ENCODE measurements at places on chromosomes 3 and 15.

DNA sequence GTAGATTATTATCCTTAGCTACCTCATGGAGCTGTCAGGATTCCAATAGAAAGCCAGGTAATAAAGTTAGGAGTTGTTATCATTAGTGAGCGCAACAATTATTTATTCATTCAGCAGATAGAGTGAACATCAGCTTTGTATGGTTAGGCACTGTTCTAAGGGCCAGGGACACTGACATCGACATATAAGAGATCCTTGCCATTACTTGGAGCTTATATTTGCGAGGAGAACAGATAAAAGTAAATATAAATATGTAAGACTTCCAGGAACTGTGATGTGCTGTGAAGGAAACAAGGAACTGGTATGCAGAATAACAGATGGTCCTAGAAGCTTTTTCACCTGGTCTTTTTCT, 473 bp downstream of the LSM3 start:
- no peak for DNase-seq

DNA sequence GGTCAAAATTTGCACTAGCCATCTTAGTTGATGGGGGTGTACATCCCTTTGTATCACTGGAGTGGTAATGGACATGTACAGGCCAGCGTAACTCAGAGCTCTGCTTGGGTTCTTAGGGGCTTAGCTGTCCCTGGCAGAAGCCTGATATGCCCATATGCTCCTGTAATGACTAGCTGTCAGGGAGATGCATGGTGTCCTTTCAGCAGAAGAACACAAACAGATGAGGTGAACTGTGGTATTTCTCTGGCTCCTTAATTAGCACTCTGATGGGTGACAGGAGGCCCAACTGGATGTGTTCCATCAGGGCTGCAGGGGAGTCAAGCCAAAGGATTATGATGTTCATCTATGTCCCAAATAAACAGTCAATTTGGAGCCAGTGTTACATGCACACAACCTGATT, 774.5 kb downstream of the AGBL1 start:
- no peak for DNase-seq

GRCh38 chr15:98914626-98915025, 93.0 kb downstream of the PGPEP1L start:
- no peak for DNase-seq

DNA sequence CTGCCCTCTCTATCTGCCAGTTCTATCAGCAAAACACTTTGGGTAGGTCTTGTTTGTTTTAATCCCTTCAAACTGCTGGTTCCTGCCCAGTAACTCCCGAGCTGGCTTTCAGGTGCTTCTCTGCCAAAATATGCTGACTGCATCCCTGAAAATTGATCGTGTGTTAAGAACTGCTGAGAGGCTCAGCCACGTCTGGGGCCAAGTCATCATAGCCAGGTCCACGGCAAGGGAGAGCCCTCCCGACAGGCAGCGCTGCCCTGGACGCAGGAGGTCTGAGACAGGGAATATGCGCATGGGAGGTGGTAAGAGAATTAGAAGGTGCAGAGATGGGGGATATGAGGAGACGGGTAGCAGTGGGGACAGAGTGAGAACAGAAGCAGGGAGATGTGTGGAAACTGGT, 179.7 kb upstream of the TOPAZ1 start:
- DNase-seq, result no peak

DNA sequence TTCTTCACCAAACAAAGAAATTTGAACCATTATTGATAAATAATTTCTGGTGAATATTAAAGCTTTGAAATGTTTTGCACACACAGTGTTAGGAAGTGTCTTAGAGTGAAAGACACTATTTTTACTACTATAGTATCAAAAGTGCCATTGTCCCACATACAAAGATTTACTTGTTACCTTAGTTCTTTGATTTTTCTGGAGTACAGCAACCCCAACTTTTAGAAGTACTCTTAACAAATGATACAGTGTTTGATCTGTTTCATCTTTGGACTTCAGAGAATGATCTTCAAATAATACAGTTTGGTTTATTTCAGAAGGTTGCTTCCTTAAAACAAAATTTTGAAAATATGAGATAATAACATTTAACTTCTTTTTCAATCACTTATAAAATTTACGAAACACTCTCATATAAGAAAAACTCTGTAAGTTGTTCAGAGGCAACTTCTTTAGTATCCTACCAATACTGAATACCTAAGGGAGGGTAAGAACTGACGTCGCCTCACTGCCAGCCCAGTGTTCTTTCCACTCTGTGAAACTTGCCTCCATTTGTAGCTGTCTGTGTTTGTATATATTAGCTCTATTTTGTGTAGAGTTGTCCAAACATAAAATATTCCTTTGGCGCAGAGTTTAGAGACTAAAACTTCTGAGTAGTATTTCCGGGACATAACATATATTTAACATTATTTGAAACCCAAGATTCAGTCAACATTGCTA, 464.2 kb downstream of the LPP start:
- no peak for DNase-seq

DNA sequence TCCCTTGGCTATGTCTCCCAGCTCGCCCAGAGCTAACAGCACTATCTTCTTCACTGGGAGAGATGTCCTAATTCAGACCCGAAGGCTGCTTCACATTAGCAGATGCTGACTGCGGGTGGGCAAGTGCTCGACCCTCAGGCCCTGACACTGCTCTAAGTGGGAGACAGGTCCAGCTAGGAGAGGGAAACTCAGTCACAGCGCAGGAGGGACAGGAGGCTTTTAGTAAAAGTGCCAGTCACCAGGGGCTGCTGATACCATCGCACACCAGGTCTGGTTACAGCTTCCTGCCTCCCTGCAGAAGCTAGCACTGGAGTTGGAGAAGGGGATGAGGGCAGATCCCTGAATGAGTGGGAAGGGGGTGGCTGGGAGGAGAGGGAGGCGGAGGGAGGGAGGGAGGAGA, 365.8 kb upstream of the RGMA start:
- DNase-seq, result no peak

DNA sequence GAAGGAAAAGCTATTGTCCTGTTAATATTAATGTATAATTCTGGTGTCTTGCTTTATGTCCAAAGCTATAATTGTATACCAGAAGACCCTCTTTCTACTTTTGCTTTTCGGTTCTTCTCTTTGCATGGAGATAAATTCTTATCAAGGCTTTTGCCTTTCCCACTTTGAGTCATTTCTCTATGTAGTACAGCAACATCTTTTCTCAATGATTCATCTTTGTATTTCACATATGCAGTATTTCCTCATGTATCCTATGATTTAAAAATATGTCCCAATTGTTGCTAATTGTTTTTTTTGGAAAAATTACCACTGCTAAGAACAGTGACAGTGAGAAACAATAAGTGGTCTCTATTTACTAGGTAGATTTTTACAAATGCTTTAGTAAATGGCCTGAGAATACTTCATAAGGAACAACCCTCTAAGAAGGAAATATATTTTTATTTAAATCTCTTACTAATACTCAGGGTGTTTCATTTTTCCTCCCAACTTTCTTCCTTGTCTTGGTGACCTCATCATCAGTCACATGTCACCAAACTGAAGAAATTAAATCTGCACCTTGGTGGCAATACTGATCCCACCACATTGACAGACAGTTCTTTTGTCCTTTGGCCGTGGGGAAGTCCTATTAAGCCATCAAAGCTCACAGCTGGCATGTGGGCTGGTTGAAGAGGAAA, 290.6 kb downstream of the SATB1 start:
- DNase-seq, result no peak

DNA sequence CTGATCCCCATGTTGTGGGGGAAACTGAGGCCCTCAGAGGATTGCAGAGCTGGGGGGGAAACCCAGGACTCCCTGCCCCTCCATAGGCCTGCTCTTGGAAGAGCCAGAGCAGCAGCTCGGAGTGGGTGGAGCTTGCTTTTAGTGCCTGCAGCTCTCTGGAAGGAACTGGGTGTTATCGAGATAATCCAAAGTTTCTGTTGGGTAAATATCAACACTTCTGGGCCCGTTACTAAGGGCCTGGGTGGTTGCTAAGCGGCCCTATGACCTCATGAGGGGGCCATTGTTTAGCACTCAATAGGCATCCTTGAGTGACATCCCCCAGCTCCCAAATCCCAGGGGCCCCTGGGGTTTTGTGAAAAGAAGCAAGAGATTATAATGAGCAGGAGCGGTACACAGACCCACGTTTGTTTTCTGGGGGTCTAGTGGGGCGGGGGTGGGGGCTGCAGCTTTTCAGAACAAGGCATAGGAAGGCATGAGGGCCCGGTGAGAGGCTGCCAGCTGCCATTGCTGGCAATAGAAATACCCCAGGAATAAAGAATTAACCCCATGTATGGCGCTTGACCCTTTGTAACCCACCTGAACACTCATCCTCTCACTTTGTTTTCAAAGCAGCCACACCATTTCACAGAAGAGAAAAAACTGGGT, 48.3 kb upstream of the ATP2B2 start:
- no peak for DNase-seq

- DNase-seq, result no peak
Measured at GRCh38 chr3:72782521-72782920, 65.7 kb downstream of the SHQ1 start.

GRCh38 chr15:29270169-29270955, 740 bp upstream of the NSMCE3 start:
- DNase-seq, result no peak

GRCh38 chr3:108008931-108009639, 81.7 kb downstream of the CD47 start:
- DNase-seq, result no peak

GRCh38 chr3:134344560-134344959, 29.7 kb downstream of the AMOTL2 start:
- no peak for DNase-seq

- peak; percentile 79 for DNase-seq
Measured at GRCh38 chr15:44712346-44713005, 1.2 kb downstream of the B2M start.

DNA sequence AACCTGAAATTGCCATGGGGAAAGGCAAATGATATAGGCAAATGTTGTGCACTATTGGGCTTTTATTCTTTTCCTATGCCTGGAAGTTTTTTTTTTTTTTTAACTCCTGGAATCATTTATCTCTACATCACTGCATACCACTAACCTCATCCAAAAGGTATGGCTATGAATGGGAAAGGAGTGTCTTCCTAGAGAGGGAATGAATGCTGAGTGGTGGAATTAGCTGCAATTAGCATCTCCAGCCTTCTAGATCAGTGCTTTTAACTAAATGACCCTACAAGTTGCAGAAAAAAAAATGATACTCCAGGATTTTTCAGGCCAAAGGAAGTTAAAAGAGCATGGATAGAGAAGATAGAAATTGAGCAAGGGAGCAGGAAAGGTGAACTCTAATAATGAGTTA, 429.8 kb upstream of the PDZRN3 start:
- no peak for DNase-seq

DNA sequence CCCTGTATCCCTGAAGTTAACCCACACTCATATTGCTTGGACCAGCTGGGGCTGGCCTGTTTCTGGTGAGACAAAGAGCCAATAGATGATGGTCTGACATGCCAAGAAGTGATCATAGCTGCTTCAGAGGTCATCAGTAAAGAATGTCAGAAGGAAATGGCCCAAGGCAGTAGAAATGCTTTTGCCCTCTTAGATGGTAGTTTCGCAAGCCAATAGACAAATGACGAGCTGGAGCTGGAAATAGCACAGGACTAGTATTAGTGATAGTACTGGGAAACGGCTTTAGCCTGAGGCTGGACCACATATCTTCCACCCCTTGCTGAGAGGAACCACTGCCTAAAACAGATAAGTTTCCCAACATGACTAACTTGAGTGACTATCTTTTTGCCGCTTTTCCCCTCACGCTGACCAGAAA, 176.1 kb upstream of the THBS1 start:
- DNase-seq, result no peak

DNA sequence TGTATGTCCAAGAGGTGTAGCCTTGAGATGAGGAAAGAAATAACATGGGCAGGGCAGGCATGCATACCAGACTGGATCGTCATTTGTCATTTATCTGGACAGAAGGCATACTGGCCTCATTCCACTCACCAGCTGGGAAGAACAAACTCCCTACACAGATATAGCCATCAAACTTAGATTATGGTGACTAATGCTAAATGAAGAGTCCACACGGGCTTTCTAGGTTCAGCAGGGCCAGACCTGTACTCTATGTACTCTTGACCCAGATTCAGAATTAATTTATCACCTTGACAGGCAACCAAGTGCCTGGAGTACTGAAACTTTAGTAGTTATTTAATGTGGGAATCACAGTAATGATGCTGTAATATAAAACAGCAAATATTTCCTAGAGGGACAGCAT, 164.3 kb upstream of the IL12A start:
- no peak for DNase-seq

GRCh38 chr3:30643763-30644462, 37.5 kb downstream of the TGFBR2 start:
- peak; percentile 49 for DNase-seq

DNA sequence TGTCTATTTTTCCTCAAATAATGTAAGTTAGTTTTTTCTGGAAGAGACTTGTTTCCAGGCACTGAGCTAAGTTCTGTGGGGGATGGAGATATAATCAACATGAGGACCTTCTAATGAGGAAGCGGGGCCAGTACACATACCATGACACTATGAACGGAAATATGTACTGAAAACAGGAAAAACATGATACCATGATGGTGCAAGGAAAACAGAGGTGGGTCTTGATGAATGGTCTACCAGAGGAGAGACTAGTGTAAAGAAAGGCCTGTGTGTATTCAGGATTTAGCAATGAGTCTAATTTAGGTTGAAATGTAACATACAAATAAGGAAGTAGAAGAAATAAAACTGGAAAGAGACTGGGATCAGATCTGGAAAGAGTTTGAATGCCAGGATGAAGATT, 38.9 kb upstream of the TPRG1 start:
- DNase-seq, result no peak

- DNase-seq, result no peak
Measured at GRCh38 chr15:51758645-51759044, 7.2 kb downstream of the TMOD2 start.

- no peak for DNase-seq
Measured at GRCh38 chr3:159252772-159253384, 451.0 kb downstream of the MFSD1 start.

DNA sequence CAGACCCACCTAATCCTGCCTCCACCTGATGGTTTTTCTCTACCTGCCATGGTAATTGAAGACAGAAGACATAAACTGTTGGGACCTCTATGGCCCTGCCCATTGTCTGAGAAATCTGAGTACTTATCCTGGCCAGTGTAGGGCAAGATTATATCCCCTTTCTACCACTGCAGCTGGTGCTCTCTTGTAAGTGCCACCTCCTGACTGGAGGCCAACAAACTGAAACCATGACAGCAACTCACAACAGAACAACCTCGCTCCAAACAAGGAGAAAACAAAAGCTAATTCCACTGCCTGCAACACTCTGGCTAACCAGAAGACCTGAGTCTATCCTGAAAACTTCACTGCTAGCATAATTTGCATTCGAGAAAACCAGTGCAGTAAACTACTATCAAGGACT, 82.9 kb downstream of the CLDN1 start:
- DNase-seq, result no peak

- DNase-seq, result no peak
Measured at GRCh38 chr3:169362868-169363267, 300.6 kb downstream of the MECOM start.

DNA sequence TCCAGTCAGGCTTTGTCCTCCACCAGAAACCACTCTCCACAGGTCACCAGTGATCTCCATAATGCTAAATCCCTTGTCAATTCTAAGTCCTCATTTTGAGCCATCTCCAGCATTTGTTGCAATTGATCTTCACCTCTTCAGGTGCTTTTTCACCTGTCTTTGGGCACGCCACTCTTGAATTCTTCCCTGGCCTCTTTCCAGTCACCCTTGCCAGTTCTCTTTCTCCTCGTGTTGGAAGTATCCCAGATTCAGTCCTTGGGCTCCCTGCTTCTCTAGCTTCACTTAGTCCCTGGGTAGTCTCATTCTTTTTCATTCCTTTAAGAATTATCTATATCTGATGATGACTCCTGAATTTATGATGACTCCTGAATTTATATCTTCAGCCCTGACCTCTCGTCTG, 37.5 kb downstream of the MAPK6 start:
- no peak for DNase-seq
